ENCODE measurements at places on chromosomes 16 and 17.

DNA sequence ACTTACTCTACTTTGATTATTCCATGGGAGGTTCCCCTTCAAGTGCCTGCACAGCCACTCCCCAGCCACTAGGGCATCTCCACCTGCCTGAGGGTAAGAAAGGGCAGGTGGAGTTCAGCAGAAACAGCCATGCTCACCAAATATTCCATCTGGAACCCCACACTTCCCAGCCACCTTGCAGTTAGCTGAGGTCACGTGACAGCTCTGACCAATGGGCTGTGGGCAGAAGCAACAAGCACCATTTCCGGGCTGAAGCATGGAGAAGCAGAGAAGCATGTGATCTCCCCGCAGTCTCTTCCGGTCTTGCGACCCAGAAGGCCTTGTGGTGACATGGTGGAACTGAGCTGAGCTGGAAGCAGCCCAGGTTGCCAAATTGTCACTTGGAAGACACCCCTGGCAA is 108.6 kb downstream of the CCT6B start:
- DNase-seq: no peak

DNA sequence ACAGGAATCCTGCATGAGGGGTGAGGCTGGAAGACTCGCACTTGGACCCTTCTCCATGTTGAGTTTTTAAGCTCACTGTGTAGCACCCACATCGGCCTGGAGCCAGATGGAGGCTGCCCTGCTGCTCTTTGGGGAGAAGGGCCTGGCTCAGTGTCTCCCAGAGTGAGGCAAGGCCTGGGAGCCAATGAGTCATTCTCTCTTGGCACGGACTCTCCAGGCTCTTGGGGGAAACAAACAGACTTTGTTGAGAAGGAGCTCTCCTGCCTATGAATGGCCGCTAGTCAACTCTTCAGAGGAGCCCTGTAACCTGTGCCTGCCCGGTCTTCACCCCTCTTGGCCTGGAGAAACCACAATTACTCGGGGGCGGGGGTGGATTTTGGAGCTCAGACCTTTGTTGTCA is 50.8 kb upstream of the MAF start:
- no peak for DNase-seq

- DNase-seq: no peak
Observed at GRCh38 chr17:61423967-61424649, 24.5 kb downstream of the TBX2 start.

DNA sequence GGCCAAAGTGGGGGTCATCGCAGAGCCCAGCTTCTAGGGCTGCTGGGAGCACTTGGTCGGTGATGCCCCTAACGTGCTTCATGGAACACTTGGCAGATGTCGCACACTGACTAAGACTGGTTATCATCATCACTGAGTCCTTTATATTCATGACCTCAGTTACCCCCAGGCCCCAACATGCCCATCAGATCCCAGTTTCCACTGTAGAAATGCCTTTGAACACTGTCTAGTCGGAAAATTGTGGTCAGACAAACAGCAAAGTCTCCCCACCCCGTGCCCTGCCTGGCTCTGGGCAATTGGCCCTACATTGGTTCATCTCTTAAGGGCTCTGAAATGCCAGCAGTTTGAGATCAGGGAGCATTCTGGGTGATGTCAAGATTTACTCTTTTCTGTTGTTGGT is 51.3 kb downstream of the NKD1 start:
- no peak for DNase-seq

DNA sequence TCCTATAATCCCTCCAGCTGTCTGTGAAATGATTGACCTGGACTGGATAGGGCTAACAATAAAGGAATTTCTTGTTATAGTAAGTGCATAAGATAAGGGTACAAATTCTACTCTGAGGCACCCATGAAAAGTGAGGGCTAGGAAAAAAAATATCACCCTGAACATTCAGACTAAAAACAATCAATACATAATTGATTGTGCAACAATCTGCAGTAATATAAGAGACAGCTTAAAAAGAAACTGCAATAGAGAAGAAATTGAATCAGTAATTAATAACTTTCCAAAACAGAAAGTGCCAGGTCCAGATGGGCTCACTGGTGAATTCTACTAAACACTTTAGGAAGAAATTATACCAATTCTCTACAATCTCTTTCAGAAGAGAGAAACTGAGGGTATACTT is 44.2 kb upstream of the CREBBP start:
- no peak for DNase-seq

DNA sequence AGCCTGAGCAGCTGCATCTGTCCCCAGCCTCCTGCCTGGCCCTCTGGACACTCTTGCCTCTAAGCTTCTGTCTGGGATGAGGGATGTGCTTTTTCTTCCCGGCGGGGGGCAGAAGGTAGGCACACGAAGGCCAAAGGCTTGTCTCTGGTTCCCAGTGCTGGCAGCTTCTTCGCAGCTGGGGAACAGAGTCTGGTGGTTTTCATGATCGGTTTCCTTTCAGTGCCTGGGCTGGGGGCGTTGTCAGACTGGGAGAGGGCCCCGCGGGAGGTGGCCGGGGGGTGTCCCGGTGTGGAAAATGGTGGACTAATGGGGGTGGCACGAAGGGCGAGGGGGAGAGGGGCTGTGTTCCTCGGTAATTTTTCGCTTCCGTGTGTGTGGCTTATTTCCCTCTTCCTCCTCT is 988 bp downstream of the RAP1GAP2 start:
- DNase-seq: no peak

DNA sequence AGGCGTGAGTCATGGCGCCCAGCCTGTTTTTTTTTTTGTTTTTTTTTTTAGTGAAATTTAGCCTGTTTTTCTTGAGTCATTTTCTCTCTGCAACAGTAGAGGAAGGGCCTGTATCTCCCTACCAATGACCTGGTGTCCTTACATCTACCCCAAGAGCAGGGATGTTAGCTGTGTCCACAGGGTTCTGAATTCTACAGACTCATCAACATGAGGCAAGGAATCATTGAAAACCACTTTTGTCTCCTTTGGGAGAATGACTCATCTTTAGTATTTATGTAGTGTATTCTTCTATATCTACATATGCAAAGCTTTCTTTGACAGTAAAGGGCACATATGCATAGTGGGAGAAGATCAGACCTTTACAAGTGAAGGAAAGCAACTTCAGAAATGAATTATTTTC is 105.3 kb downstream of the SPECC1 start:
- DNase-seq: no peak

- DNase-seq: no peak
Observed at GRCh38 chr16:30649725-30650368, 913 bp upstream of the PRR14 start.

DNA sequence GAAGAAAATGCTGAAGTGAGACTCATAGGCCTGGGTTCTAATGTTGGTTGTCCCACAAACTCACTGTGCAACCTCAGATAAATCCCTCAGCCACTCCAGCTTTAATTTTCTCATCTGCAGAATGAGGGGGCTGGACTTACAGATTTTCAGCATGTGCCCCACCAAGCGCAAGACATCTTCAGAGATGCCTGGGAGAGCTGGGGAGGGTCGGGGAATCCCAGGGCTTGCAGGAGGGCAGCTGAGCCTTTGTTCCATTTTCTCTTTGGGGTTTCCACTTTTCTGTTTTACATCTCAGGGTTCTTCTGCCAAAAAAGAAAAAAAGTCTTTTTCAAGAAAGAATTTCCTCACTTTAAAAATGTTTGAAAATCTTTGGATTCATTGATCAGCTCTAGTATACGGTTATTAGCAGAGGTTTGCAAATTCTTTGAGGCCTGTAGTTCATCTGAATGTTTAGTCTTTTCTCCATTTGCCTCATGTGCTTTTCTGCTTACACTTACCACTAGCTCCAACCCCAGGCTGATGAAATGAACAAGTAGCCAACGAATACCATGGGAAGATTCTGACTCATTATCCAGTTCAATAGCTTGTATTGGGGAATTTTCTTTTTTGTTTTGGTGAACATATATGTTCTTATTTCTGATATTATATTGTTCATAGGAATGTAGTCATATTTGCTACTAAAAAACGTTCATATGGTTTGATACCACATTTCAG is 56.4 kb downstream of the CHD9 start:
- no peak for DNase-seq

DNA sequence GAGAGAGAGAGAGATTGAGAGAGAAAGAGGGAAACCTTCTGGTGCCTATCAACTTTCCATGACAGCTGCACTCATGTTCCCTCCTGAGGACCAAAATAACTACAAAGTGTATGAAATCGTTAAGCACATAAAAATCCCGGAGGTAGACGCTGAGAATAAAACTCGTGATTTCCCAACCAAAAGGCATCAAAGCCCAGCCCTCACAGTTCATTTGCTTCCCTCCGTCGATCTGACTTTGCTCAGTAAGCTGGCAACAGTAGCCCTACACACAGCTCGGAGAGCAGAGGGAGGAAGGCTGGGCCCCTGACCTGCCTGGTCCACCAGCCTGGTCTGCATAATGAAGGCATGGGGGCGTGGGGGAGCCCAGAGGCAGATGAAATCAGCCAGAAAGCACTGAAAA is 273.9 kb upstream of the ZFHX3 start:
- DNase-seq: no peak

GRCh38 chr17:13485327-13485726 is 116.4 kb downstream of the HS3ST3A1 start:
- no peak for DNase-seq

DNA sequence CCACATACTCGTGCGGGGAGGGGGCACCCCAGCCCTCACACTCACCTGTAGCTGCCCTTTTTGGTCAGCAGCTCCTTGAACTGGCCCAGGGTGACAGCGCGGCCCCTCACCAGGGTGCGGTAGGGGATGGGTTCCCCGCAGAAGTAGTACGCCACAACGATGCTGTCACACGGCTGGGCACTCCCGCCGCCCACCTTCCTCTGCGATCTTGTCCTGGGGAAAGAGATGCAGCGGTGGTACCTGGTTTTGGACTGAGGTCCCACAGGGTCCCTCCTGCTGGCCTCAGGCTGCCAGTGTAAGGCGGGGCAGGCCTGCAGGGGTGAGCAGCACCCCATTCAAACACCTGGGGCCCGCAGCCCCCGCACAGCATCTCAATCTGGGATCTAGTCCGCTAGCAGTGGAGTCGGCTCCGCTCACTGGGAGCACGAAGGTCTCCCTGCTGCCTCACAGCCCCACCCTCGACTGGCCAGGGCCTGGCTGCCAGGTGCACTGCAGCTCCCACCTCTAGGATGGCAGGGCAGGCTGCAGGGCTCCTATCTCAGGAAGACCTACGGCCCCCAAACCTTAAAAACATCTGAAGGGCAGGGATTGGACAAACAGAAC is 6.5 kb downstream of the PDIA2 start:
- DNase-seq: no peak

DNA sequence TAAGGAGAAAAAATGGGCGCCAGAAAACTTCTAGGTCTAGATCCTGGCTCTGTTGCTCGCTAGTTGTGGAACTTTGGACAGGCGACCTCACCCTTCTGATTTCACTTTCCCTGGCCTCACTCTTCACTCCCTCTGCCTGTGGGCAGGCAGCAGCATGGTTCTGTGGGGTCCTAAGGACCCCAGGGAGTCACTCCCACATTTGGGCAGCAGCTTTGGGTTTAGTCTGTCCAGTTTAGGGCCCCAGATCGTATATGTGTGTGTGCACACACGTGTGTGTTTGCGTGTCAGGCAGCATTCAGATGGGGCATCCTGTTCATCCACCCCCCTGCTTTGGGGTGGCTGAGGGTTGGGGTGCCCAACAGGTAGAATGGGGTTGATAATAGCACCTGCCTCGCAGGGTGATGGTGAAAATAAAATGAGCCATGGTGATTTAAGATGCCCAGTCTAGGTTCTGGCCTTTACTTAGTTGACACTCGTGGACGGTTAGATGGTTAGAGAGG is 102.2 kb downstream of the RAB11FIP4 start:
- DNase-seq: no peak

DNA sequence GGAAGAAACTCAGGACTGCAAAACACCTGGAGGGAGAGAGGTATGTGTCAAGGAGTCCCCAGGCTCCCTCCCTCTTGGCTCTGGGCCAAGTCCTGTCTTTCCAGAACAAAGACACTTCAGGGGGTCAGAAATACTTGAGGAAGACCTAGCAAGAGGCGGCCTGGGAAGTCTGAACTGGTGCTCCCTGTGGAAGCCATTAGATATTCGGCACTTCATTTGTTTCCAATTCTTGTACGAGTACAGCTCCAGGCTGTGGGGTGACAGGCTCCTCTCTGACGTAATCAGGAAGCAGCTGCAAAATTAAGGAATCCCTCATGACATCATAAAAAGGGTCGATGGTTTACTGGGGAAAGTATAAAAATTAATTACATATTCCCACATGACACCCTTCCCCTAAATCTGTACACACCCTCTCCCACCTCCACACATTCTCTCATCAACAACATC is 108.7 kb downstream of the SMG6 start:
- DNase-seq: no peak

DNA sequence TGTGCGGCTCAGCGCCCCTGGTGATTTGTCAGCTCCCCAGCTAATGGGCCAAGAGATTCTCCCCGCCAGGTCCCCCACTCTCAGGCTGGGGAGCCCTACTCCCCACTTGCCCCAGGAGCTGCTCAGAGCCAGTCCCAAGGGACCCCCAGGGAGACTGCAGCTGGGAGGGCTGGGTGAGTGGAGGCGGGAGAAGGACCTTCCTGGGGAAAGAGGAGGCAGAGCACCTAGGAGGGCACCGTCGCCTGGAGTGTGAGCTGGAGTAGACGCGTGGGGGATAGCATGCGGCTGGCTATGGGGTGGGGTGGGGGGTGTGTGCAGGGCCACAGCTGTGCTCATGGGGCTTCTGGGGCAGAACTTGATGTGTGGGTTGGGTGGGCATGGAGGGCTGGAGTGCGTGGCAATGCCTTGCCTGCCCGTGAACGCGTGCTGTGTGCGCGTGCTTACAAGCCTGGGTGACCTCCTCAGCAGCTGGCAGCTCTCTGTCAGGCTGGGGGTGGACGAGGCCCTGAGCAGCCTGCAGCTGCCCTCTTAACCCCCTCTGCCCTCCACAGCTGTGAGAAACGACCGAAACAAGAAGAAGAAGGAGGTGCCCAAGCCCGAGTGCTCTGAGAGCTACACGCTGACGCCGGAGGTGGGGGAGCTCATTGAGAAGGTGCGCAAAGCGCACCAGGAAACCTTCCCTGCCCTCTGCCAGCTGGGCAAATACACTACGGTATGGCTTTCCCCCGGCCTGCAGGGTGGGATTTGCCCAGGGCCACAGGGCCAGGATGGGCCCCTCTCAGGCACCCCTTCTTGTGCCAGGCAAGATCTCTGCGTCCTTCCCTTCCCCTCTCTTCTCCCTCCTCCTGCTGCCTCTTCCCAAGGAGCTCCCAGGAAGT is 12.9 kb downstream of the GJD3 start:
- no peak for DNase-seq

- peak; percentile 76 for DNase-seq
Observed at GRCh38 chr17:38559051-38559879, 46.5 kb downstream of the SRCIN1 start.
